ENCODE measurements at places on chromosomes 2 and 18.

DNA sequence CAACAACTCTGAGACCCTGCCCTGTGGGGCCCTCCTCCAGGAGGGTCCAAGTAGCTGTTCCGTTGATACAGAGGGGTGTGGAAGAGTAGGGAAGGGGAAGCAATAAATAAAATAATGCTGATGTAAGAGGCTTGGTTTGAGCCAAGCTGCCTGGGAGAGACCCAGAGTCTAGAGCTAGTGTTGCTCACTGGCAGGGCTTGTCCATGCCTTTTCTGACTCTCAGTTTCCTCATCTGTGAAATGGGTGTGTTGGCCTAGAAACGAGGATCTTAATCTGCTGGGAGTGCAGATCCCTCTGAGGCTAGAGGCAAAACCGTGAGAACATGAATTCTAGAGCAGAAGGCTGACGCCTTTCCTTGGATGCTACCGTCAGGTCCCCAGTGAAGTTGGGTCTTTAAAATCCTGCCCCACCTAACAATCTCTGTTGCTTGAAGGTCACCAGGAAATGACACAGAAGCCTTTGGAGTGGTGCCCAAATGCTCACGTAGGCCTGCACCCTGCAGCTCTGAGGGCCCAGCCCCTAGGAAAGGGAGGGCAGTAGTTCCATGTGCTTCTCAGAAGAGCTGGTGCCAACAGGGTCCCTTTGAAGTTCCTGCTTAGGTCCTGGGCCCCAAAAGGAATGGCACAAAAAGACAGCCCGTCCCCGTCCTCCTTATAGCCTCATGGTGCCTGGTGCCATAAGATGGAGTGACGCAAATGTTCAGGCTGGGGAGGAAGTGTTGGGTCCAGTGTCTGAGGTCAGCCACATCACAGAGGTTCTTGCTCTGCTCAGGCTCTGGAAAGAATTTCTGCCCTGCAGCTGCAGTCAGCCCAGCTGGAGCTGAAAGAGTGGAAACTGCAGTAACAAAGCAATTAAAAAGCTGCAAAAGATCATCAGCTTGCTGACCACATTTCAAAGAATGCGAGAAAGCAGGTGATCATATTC is 73.2 kb upstream of the SMAD2 start:
- peak; percentile 39 for DNase-seq

DNA sequence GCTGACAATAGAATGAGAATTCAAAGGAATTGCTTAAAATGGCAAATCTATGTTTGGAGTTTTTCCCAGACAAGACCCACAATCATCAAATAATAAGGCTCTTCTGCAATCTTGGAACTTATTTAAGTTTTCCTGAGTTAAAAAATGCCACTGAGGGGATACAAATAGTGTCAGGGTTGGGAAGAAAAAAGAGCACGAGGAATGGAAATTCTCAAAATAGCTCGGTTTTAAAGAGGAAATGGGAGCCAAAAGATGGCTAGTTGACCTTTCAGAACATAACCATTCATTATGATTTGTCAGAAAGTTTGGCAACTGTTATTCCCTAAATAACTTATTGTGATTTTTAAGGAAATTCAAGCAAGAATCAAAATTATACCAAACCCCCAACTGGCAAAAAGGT is 127.7 kb downstream of the RAPGEF4 start:
- no peak for DNase-seq

DNA sequence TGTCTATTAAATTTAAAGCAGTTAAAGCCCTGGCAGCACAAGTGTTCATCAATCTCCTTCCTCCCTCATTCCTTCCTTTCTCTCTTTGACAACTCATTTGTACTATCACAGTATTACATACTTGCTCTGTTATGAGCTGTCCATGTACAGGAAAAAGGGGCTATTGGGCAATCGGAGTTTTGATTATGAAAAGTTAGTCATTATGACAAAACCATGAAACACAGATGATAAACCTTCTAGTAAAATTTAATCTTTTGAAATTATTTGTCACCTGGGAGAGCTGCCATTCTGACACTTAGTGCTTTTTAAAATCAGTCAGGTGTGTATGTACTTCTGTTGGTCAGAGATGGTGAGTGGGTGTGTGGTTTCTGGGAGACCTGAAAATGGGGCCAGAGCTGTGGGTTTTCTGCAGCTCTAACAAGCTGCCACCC is 39.4 kb downstream of the MAP4K4 start:
- DNase-seq, result no peak

DNA sequence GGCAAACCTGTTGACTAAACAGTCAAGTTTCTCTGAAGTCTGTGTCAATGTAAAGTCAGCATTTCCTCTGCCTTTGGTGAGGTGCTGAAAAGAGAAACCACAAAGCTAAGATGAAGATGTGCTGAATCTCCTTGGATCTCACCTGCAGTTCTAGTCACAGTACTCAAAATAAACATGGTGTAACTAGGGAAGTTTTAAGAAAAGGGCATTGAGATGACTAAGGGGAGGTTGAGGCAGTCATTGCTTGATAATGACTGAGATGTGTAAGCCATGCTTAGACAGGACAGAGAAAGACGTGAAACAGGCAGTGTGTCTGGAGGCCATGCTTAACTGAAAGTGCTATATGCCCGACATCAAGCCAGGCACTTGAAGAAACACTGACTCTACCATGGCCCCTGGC is 1010.0 kb upstream of the CELF4 start:
- no peak for DNase-seq

DNA sequence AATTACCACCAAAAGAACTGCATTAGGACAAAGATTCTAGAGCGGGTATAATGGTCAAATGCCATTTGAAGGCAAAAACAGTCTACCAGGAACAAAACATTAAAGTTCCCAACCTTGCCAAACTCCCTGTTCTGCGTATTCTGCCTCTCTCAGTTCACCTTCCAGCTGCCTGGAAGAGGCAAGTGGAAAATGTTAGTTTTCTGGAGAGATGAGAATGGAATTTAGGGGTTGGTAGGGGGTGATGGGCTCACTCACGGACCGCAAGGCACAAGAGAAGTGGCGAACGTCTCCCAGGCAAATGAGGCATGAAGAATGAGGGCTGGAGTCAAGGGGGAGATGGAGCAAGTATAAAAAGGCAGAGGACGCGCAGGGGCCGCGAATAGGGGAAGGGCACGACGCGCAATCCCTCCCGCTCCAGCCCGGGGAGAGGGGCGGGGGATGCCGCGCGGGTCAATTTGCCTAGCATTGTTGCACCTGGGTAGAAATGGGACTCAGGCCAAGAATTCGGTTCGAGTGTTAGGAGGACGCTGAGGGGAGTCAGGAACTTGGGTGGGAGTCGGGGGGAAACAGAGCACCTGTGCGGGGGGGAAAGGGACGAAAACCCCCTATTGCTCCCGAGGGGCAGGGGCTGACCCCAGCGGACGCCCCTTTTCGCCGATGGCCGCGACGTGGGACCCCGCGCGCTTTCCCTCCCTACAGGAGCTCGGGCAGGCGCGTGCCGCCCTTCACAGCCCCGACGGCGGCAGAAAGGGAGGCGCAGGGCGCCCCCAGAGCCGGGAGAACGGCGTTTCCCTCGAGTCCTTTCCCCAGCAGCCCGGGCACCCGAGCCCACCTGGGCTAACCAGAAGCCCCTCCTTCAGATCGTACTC is 573 bp downstream of the PAIP2B start:
- peak; percentile 67 for DNase-seq

Data from NCI-H2029 (cell line).